Peyer's patch (tissue), 4 donors: ENCODE measurements at places on chromosomes 12 and 14. TPM values are rescaled to one million over a fixed set of nuclear protein-coding genes. Genes with fewer than 3 reads are reported as not detected.

GRCh38 chr12:114767906-114768722 lies 84.1 kb upstream of the TBX3 start:
- no peaks in the 10 kb centered on the region for H3K27me3 ChIP-seq
- H3K4me3 ChIP-seq = no peak overlapping the region
- H3K4me1 ChIP-seq = no peaks in the 10 kb centered on the region
- no peaks in the 10 kb centered on the region for H3K36me3 ChIP-seq

DNA sequence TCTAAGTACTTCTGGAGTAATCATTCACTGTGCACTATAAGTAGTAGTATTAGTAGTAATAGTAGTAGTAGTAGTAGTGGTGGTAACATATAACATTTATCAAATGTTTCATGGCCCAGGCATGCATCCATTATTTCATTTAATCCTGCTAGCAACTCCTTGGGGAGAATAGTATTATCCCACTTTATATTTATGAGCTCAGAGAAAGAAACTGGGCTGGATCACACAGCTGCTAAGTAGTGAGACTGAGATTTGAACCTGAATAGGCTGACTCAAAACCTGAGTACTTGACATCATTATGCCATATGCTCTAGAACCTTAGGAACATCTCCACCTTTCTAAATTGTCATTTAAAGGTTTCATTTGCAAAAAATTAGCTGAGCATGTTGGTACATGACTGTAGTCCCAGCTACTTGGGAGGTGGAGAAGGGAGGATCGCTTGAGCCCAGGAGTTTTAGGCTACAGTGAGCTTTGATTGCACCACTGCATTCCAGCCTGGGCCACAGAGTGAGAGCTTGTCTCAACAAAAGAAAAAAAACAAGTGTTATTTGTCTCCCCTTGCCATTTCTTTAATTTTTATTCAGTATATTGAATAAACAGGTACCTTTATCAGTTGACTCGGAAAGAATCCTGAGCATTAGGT lies 11.4 kb upstream of the NID2 start:
- no peaks in the 10 kb centered on the region for H3K4me1 ChIP-seq
- H3K36me3 ChIP-seq = no peaks in the 10 kb centered on the region
- no peak overlapping the region for H3K4me3 ChIP-seq
- no peak overlapping the region for H3K27ac ChIP-seq
- DNase-seq = no peak

- H3K27ac ChIP-seq = no peak overlapping the region
- no peaks in the 10 kb centered on the region for H3K27me3 ChIP-seq
- DNase-seq = no peak
- no peaks in the 10 kb centered on the region for H3K36me3 ChIP-seq
- no peaks in the 10 kb centered on the region for H3K4me1 ChIP-seq
Measured at GRCh38 chr14:96150214-96150613, 54.4 kb upstream of the BDKRB2 start.

- no peaks in the 10 kb centered on the region for H3K36me3 ChIP-seq
- DNase-seq = no peak
- no peak overlapping the region for H3K4me3 ChIP-seq
- H3K27ac ChIP-seq = no peak overlapping the region
Measured at GRCh38 chr12:80769553-80770140, 52.9 kb downstream of the MYF5 start.

- DNase-seq = peak; percentile 32
- H3K27ac ChIP-seq = peak overlapping the region; percentile 58
- no peaks in the 10 kb centered on the region for H3K36me3 ChIP-seq
- H3K27me3 ChIP-seq = no peaks in the 10 kb centered on the region
- no peak overlapping the region for H3K4me3 ChIP-seq
Measured at GRCh38 chr12:47717443-47718193, 7.7 kb downstream of the ENDOU start.

DNA sequence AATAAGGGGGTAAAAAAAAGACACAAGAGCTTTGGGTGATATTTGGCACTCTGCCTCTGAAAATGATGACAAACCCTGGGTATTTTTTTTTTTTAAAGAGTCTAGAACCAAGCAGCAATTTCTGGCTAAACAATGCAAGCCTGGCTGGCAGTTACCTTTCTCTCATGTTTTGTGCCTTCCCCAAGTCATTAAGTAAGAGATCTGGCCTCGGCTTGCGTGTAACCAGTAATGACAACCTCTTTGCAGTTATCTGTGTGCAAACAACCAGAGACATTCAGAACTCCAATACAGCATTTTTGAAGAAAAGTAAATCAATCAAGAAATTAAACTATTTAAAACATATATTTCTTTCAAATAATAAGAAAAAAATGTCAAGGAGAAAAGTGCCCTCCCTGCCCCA lies 167.5 kb downstream of the KCNC2 start:
- H3K27me3 ChIP-seq = no peaks in the 10 kb centered on the region
- no peak for DNase-seq
- H3K36me3 ChIP-seq = no peaks in the 10 kb centered on the region
- H3K4me3 ChIP-seq = no peak overlapping the region

The SPATS2 gene
- 49.5 TPM for total RNA-seq

The CSRP2 gene
- total RNA-seq = 9.1 TPM

- no peak for DNase-seq
- no peaks in the 10 kb centered on the region for H3K27me3 ChIP-seq
- no peaks in the 10 kb centered on the region for H3K36me3 ChIP-seq
- H3K27ac ChIP-seq = no peak overlapping the region
- no peak overlapping the region for H3K4me3 ChIP-seq
Measured at GRCh38 chr12:46556105-46556559, 183.6 kb upstream of the SLC38A2 start.

The TOMM20L gene
- not detected for total RNA-seq

DNA sequence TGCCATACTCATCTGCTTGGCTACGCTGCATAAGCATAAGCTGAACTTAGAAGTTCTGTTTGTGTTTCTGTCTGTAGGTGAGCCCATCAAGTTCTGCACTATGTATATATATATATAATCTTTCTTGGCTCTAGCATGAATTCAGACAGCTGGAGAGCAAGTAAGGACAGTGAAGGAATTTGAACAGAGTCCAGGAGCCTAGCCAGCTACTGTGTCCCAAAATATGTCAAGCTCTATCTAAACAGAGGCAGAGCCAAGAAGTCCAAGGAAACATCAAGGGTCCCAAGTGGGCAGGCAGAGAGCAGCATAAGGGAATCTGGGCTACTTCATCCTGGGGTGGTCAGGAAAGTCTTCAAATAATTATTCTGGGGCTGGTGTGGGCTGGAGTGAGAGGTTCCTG lies 118.5 kb upstream of the NPAS3 start:
- H3K4me3 ChIP-seq = no peak overlapping the region
- H3K27me3 ChIP-seq = no peaks in the 10 kb centered on the region
- no peak for DNase-seq
- no peak overlapping the region for H3K27ac ChIP-seq
- no peaks in the 10 kb centered on the region for H3K36me3 ChIP-seq

The ADCY4 gene
- 31.4 TPM for total RNA-seq

DNA sequence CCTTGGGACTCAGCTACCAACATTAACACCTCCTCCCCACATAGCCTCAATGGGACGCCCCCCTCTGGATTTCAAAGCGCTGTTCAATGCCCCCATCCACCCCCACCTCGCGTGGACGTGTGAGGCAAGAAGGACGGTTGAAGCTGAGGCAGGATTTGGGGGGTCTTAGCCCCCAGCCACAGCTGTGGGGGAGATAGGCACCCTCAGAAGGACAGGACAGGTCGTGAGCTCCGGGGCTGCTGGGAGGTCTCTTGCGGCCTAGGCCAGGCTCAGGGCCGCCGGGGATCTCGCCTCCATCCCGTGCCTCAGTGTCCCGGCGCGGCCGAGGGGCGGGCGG lies 8.3 kb upstream of the SP7 start:
- H3K36me3 ChIP-seq = no peaks in the 10 kb centered on the region
- peak overlapping the region; percentile 78 for H3K4me3 ChIP-seq
- H3K27me3 ChIP-seq = no peaks in the 10 kb centered on the region

GRCh38 chr14:77458249-77458950 lies 507 bp downstream of the AHSA1 start:
- H3K4me3 ChIP-seq = peak overlapping the region; percentile 98
- no peaks in the 10 kb centered on the region for H3K27me3 ChIP-seq
- peak overlapping the region; percentile 96 for H3K27ac ChIP-seq
- DNase-seq = peak; percentile 60
- peaks cover 6% of the 10 kb centered on the region for H3K4me1 ChIP-seq

The WNK1 gene
- 126 TPM for total RNA-seq

DNA sequence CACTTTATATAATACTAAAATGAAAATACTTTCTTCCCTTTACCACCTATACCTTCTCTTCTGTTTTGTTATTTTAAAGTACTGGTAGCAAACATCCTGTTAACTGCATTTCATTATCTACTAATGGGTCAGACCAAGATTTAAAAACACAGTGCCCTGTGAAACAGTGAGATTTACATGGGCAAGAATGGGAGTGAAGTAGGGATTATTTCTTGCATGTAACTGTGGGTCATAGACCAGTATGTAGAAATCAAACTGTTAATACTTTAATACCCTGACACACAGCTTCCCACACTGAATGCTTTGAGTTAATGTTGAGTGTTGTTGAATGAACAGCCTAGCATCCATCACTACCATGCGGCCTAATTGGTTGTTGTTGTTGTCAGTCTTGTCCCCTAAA lies 61.6 kb downstream of the PLEKHA5 start:
- H3K4me3 ChIP-seq = no peak overlapping the region
- no peak for DNase-seq
- no peaks in the 10 kb centered on the region for H3K36me3 ChIP-seq
- peaks cover 4% of the 10 kb centered on the region for H3K4me1 ChIP-seq
- H3K27ac ChIP-seq = no peak overlapping the region

The TEX52 gene
- not detected for total RNA-seq

The SRP54 gene
- total RNA-seq = 52.0 TPM

DNA sequence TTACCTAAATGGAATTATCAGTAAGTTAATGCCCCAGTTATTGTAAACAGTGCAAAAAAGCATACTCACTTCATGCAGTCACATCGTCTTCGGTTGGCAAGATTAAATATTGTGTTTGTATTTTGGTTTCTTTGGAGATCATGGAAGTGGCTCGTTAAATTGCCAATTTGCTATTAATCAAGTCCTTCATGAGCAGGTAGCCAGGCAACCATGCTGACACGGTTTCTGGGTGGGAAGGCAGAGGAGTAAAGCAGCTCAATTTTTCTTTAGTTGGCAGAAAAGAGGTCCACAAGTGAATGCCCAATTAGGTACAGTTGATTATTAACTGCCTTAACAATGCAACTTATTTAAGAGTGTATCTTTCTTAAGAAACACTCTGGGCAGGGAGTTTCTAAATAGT lies 43.9 kb downstream of the PPP4R3A start:
- no peaks in the 10 kb centered on the region for H3K36me3 ChIP-seq
- DNase-seq = no peak
- H3K27ac ChIP-seq = no peak overlapping the region
- no peaks in the 10 kb centered on the region for H3K27me3 ChIP-seq

DNA sequence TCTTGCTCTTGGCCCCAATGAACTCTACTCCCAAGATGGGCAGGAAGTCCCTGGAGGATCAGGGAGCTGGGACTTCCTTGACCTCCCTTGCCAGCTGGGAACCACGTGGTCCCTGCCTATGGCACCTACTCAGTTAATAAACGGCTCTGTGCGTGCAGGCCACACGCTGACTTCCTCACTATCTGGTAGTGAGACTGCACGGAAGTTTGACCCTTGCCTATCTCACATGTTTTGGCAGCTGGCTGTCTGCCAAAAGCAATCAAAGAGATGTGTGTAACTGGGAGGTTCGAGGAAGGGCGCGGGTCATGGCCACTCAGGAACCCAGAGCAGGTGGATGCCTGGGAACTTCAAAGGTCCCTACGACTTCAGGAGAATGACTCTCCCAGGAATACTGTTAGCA lies 57.9 kb downstream of the RFLNA start:
- no peaks in the 10 kb centered on the region for H3K27me3 ChIP-seq
- H3K36me3 ChIP-seq = no peaks in the 10 kb centered on the region
- H3K27ac ChIP-seq = peak overlapping the region; percentile 32
- H3K4me1 ChIP-seq = peaks cover 17% of the 10 kb centered on the region
- H3K4me3 ChIP-seq = no peak overlapping the region

- H3K27ac ChIP-seq = peak overlapping the region; percentile 3
- H3K4me3 ChIP-seq = no peak overlapping the region
- peaks cover 22% of the 10 kb centered on the region for H3K4me1 ChIP-seq
- H3K27me3 ChIP-seq = no peaks in the 10 kb centered on the region
- DNase-seq = no peak
- no peaks in the 10 kb centered on the region for H3K36me3 ChIP-seq
Measured at GRCh38 chr14:52918486-52918885, 32.4 kb downstream of the FERMT2 start.

DNA sequence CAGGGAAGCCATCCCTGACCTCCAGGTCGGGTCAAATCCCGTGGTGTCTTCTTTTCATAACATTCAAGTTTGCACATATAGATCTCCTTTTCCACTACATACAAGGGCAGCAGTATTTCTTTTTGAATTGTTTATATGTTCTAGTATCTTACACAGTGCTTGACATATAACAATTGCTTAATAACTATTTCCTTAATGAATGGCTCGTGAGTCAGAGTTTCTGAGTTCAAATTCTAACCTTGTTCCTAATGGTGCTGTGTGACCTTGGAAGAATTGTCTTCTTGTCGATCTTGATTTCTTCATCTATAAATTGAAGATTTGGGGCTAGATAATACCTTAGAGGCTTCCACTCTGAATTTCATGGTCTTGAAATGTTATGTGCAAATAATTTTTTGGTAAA lies 57.2 kb upstream of the PELI2 start:
- no peaks in the 10 kb centered on the region for H3K36me3 ChIP-seq
- no peaks in the 10 kb centered on the region for H3K4me1 ChIP-seq
- H3K27me3 ChIP-seq = no peaks in the 10 kb centered on the region
- H3K4me3 ChIP-seq = no peak overlapping the region
- H3K27ac ChIP-seq = no peak overlapping the region

DNA sequence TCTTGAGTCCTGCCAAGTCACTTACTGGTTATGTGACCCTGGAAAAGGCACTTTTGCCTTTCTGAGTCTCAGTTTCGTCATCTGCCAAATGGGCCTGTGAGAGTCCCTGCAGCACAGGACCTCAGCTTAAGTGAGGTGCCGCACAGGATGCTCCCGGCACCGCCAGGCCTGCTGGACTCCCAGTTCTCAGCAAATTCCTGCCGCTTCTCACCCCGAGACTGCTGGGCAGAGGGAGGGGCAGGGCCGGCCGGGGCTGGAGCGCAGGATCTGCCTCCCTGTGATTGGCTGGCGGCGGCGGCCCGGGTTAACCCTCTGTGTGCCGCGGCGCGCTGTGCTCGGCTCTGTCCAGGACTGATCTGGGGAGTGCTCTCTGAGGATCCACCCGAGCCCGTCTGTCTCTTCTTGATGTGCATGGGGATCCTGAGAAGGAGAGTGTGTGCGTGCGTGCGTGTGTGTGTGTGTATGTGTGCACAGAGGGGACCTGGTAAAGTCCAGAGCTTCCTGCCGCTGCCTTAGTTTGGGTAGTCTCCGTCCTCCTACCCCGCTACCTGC lies 8.6 kb downstream of the SETD1B start:
- H3K4me3 ChIP-seq = peak overlapping the region; percentile 47
- no peaks in the 10 kb centered on the region for H3K36me3 ChIP-seq
- peak overlapping the region; percentile 53 for H3K27ac ChIP-seq
- peak; percentile 90 for DNase-seq

- no peaks in the 10 kb centered on the region for H3K27me3 ChIP-seq
- no peak overlapping the region for H3K4me3 ChIP-seq
- no peak overlapping the region for H3K27ac ChIP-seq
- no peak for DNase-seq
- H3K4me1 ChIP-seq = no peaks in the 10 kb centered on the region
Measured at GRCh38 chr12:86254399-86255107, 1.6 kb downstream of the MGAT4C start.

- no peak overlapping the region for H3K4me3 ChIP-seq
- H3K4me1 ChIP-seq = no peaks in the 10 kb centered on the region
- H3K27ac ChIP-seq = no peak overlapping the region
- H3K27me3 ChIP-seq = no peaks in the 10 kb centered on the region
- DNase-seq = no peak
Measured at GRCh38 chr12:114958538-114958937, 274.6 kb upstream of the TBX3 start.

The ADAM21 gene
- not detected for total RNA-seq
